RPMI7951 (cell line): ENCODE measurements at places on chromosomes 5 and 9.

DNA sequence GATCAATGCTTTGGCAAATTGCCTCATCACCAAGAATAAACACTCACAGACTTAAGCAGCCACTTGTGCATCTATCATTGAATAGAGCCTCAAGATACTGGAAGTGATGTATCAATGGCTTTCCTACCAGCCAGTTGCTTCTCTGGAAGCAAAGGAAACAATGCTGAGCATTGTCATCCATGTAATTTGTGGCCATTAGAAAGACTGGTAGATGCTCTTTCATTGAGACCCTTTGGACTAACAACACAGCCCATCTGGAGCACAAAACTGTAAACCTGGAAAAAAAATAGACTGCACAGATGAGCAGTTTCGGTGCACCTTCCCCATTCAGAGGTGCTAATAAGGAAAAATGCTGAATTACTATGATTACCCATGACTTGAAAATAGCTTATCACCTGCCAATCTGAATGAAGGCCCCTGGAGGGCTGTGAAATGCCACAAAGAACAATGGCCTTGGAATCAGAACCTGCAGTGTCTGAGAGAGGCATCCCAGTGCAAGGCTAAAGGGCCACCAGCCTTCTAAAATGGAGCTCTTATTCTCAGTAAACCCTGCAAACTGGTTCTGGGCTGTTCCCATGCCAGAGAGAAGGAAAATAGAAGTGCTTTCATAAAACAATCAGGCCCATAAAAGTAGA is 127.5 kb downstream of the RFK start:
- DNase-seq, result no peak

- peak; percentile 71 for DNase-seq
Observed at GRCh38 chr5:136082390-136083193, 50.1 kb upstream of the SMAD5 start.

GRCh38 chr5:33857037-33857436 is 34.8 kb downstream of the ADAMTS12 start:
- no peak for DNase-seq

- no peak for DNase-seq
Observed at GRCh38 chr5:79846198-79846521, 144.9 kb downstream of the MTX3 start.

- DNase-seq, result no peak
Observed at GRCh38 chr9:116817762-116818161, 130.7 kb downstream of the TRIM32 start.

GRCh38 chr9:130305381-130305780 is 39.8 kb downstream of the HMCN2 start:
- DNase-seq, result peak; percentile 44

GRCh38 chr5:151095341-151096000 is 14.6 kb upstream of the TNIP1 start:
- peak; percentile 56 for DNase-seq
